KBM-7 (cell line): ENCODE measurements at places on chromosomes 6 and 20.
A peak's percentile ranks its signal among the peaks of the same experiment; 100 is the strongest.

- DNase-seq: no peak
Measured at GRCh38 chr6:40630051-40630450, 42.9 kb upstream of the LRFN2 start.

GRCh38 chr6:72350296-72350881 lies 271.5 kb upstream of the KCNQ5 start:
- DNase-seq: no peak

- no peak for DNase-seq
Measured at GRCh38 chr20:21677781-21678180, 27.7 kb upstream of the PAX1 start.

GRCh38 chr6:24188578-24189080 lies 62.6 kb downstream of the NRSN1 start:
- DNase-seq: no peak

DNA sequence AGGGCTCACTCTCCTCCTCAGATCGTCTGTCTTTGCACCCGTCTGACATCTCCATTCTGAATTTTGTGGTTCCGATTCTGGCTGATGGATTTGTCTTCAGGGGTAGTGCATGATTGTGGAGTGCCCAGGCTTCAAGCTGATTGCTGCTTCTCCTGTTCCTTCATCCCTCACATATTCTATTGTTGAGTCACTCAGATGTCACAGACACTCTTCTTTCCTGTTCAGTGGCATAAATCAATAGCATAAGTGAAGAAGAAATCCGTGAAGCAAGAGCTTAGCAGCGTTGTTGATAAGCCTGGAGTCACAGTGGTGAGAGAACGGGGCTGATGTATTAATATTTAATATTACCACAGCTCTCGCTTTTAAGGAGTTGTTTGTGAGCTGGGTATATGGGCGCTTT lies 152.5 kb downstream of the MTHFD1L start:
- no peak for DNase-seq

- DNase-seq: peak; percentile 94
Measured at GRCh38 chr6:31776989-31777666, at the start of gene VWA7. TSS of gene VWA7 (minus strand) at chr6:31777328. CDS start at chr6:31776779, 549 bp downstream.

DNA sequence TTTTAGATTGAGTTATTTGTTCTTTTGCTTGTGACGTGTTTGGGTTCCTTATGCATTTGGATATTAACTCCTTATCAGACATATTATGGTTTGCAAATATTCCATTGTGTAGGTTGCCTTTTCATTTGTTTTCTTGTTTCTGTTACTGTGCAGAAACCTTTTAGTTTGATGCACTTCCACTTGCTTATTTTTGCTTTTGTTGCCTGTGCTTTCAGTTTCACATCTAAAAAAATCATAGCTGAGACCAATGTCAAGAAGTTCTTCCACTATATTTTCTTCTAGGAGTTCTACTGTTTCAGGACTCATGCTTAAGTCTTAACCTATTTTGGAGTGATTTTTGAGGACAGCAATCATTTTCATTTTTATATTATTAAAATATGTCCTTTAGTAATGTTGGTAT lies 113.5 kb downstream of the EPM2A start:
- DNase-seq: no peak

GRCh38 chr6:142699391-142699790 lies 245.6 kb downstream of the HIVEP2 start:
- no peak for DNase-seq

DNA sequence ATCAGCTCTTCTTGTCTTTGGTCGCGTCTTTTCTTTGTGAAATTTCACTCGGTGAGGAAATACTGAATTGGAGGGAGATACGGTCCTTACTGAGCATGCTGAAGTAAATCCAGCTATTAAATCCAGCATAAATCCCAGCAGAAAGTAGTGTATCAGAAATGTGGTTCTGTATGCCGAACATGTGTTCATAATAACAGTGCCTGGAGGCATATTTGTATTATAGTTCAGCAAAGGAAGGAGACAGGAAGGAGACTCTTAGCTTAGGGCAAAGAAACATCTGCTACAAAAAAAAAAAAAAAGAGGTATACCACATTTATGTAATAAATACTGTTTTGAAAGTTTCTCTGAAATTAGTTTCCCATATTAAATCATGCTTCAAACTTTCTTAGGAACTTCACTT lies 211.8 kb downstream of the PLCB4 start:
- no peak for DNase-seq

DNA sequence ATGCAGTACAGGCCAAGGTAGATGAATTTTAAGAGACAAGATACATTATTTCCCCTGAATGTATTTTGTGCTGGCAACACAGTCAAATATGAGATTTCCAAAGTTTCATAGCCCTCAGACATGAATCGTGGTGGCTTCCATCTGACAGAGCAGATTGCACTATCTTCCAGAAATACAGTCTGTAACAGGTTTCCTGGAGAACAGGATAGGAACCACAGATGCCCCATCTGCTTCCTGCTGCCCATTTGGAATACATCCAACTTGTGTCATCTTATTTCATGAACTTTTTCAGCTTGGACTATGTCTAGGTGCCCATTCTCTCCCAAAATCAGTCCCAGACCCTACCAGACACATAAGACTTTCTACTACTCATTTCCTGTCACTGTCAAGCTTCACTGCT lies 426.0 kb downstream of the KIF16B start:
- no peak for DNase-seq

GRCh38 chr6:1586256-1586655 lies 23.5 kb upstream of the FOXC1 start:
- no peak for DNase-seq

- DNase-seq: no peak
Measured at GRCh38 chr20:7463290-7463689, 477.0 kb downstream of the HAO1 start.

GRCh38 chr20:35563834-35564233 lies 22.0 kb downstream of the ERGIC3 start:
- no peak for DNase-seq

- peak; percentile 73 for DNase-seq
Measured at GRCh38 chr6:33313709-33314514, at the start of gene TAPBP. TSS of gene TAPBP (minus strand) at chr6:33314078. CDS start at chr6:33314041, 37 bp downstream.

- no peak for DNase-seq
Measured at GRCh38 chr6:98477231-98477630, 357.1 kb upstream of the POU3F2 start.

GRCh38 chr6:155303361-155303870 lies 10.9 kb downstream of the TFB1M start:
- no peak for DNase-seq

GRCh38 chr20:3839328-3839727 lies 7.3 kb upstream of the MAVS start:
- DNase-seq: peak; percentile 76

DNA sequence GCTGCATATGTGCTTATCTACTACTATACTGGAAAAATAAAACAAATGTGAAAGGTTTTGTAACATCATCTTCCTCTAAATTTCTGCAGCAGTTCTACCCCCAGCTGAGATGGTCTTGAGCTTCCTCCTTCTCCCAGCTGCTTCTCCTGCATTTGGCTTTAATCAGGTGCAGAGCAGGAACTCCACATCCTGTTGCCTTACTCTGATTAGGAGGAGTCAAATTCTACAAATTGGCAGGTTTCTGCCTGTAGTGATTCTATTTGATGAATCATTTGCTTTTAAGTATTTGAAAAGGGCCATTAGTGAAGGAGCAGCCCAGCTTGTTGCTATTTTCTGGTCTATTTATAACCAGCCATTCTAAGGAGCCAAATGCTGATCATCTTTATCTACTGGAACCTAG lies 224.5 kb downstream of the GMDS start:
- DNase-seq: peak; percentile 66

- DNase-seq: no peak
Measured at GRCh38 chr6:157143171-157143889, 180.0 kb downstream of the TMEM242 start.

- no peak for DNase-seq
Measured at GRCh38 chr6:165845493-165845892, 182.5 kb upstream of the PDE10A start.

DNA sequence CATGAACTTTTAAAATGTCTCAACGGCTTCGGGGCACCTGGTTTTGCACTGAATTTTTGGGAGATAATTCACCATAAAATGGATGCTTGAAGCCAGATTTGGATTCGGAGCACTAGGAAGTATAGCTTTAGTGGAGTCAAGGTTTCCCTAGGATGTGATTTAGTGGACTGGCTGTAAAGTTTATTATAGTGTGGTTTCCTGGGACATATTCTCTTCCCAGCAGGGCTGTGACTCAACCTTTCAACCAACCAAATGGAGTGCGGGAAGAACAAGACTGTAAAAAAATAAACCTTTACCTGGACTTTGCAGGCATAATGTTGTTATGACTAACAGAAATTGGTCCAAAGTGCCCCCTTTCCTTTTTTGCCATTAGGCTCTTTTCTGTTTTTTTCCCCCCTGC lies 327.4 kb upstream of the MAN1A1 start:
- DNase-seq: no peak

DNA sequence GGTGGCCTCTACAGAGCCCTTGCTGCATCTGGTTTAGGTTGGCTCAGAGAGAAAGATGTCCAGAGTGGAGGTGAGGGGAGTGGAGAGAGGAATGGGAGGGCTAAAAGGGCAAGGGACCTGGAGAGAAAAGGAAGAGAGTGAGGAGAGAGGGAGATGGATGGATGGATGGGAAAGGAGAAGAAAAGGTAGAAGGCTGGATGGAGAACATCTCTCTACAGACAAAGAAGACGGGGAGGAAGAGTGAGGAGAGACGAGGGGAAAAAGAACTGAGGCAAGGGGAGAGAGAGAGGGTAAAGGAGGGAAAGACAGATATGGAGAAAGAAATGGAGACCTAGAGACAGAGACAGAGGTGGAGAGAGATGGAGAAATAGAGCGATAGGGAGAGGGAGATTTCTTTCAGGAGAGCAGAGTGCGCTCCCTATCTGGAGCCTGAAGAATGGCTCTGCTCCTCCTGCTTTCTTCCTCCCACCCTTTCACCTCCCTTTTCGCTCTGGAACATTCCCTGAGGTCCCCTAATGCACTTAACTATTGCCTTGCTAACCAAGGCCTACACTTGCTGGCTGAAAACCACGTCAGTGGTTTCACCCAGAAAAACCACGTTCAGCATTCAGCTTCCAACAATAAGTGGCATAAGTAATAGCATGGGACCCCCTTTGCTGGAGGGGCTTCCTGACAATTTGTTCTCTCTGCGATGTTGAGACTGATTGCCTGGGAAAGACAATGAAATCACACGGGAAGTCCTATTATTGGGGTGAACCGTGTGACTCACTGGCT lies 286.3 kb downstream of the CDH26 start:
- no peak for DNase-seq

DNA sequence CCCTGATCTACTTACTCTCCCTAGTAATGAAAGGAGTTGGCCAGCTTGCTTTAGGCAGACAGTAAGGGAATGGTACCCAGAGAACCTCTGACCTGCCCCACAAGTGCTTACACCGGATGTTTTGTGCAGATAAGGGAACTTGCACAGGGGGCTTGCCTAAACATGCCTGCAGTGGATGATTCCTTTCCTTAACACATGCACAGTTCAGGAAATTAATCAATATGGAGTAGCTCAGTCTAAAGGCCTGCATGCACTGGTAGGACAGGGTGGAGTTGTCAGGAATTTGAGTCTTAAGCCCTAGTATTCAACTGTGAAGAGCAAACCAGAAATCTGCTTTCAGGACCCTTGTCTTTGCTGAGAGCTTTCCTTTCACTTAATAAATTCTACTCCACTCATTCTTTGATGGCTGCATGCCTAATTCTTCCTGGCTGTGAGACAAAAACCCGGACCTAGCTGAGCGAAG lies 3.9 kb upstream of the TRIM38 start:
- DNase-seq: peak; percentile 74

DNA sequence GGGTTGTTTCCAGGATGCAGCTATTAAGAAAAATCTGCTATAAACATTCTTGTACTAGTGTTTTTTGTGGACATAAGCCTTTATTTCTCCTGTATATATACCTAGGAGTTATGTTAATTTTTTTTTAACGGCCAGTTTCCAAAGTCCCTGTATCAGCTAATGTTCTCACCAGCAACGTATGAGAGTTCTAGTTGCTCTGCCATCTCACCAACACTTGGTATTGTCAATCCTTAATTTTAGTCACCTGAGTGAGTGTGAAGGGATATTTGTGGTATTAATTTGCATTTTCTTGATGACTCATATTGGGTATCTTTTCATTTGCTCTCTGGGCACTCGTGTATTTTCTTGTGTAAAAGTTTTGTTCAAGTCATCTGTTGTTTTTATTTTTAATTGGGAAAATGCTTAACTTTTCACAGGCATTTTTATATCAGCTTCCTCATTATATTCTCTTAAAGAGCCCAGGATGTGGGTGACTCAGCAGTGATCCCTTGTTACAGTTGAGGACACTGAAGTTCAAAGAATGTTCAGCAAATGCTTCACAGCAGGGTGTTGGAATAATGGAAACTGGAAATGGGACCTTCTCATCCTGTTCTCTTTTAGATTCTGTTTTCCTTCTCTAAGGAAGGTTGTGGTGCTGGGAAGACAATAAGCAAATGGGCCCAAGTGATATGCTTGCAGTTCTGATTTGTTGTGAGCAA lies 211.7 kb upstream of the PRND start:
- no peak for DNase-seq

GRCh38 chr6:164928057-164928727 lies 381.2 kb downstream of the C6orf118 start:
- DNase-seq: no peak

DNA sequence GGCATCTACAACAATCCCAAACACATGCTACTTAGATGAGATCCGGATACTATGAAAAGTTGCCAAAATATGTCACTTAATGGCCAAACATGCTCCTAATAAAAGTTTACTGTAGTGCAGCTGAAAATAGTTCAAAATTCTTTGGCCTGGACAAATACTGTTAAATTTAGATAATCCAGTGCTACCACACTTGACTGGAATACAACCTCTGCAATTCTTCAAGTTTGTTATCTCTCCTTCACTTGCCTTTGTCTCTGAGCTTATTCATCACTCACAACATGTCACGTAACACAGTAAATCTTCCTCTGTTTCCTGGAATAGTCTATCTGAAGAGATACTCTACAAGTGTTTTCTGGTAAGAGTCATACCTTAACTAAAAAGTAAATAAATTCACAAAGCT lies 10.5 kb upstream of the PLN start:
- no peak for DNase-seq

DNA sequence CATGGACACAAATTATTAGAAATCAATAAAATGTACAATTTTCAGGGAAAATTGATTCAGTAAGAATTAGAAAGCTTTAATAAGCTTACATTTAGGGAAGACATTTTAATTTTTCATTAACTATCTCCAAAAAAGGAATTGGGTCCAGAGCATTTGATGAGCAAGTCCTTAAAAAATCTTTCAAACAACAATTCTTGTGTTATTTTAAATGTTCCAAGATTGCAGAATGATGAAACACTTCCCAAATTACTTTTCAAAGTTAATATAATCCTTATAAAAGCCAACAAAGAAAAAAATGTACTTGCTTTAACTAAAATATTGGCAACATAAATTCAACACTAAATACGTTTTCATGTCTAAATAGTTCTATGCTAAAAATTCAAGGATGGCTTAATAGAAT lies 102.0 kb downstream of the ADAT2 start:
- DNase-seq: no peak

- DNase-seq: no peak
Measured at GRCh38 chr20:18443886-18444285, 22.9 kb downstream of the DZANK1 start.
